NCI-H524 treated with DMSO at 0.1 percent for 48 hours (cell line): ENCODE measurements at places on chromosomes 12 and 14.

DNA sequence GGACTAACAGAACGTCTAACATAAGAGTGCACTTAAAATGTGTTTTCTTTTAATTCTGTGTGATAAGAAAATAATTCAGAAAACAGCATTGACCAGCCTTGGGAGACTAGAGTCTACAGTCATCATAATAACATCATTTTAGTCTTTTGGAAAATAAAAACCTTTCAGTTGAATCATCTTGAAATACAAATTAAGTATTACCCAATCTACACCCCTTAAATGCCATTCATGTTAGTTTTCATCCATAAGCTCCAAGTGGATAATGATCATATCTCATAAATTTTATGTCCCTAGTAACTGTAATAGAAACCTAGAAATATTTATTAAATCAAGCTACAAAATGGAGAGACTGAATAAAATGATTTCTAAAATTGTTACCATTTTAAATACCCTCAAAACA is 32.4 kb downstream of the EPS8 start:
- DNase-seq: no peak

GRCh38 chr14:49546766-49547165 is 39.4 kb downstream of the RPS29 start:
- no peak for DNase-seq

DNA sequence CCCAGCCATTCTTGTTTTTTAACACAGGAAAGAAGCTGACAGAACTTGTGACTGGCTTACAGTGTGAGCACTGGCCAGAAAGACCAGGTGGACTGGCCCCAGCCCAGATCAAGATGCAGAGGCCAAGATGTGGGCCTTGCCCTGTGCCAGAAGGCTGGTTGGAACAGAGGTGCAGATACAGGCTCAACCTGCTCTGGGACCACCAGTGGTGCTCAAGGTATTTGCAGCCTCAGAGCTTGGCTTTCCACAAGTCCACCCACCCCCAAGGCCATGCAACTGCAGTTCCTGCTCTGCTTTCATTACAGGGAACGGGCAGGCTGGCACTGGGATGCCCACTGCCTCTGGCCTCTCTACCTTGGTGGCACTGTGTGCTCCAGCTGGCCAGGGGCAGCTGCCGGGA is 23.3 kb downstream of the ZFC3H1 start:
- DNase-seq: no peak

GRCh38 chr12:106907411-106907810 is 48.3 kb upstream of the TMEM263 start:
- DNase-seq: no peak

- DNase-seq: no peak
These were observed 919 bp downstream of the PSMA3 start for GRCh38 chr14:58245562-58245961.

GRCh38 chr12:11777962-11778361 is 128.5 kb downstream of the ETV6 start:
- no peak for DNase-seq

DNA sequence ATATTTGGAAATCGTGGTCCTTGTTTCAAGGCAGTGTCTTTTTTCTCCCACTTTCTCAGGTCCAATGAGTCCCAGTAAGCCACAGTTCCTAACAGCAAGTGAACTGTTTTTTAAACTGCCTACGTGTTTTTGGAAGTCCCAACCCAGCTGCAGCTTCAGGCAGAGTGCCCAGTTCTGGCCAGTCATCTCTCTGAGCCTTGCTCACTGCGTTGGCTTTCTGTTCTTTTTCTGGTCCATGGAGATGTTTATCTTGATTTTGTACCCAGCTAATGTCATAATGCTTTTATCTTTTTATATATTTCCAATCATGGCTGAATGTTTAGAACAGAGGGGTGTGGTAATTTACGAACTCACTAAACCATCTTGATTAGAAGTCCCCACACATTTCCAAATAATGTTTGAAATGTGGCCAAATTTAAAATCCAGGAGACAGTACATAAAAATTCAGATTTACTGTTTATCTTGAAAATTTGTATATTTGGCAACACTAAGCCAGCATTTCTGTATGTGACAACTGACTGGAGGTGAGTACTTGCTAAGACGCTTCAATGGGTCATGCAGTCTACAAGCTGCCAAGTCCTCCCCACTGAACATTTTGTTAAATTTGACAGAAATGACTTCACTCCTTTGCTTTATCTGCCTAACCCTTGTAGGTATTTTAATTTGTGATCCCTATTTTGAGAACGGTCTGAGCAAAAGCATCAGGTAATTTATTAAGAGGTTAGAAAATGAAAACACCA is 46.1 kb upstream of the OTOGL start:
- DNase-seq: no peak

GRCh38 chr12:26274441-26275312 is 79.3 kb downstream of the SSPN start:
- no peak for DNase-seq

DNA sequence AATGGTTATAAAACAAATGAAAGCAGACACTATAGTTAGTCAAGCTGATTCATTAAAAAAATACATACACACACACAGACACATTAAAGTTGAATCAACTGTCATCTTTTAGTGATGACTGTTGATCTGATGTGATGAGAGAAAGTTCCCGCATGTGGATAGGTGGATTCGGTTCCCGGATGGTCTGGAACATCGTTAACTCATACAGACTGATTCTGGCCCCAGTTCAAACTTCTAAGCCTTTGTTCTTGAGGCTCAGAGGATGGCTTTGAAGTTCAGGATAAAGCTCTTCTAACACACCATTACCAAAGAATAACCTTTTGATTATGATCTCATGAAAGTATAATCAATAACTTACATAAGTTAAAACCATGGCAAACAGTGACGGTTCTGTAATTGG is 27.5 kb downstream of the WIF1 start:
- no peak for DNase-seq

DNA sequence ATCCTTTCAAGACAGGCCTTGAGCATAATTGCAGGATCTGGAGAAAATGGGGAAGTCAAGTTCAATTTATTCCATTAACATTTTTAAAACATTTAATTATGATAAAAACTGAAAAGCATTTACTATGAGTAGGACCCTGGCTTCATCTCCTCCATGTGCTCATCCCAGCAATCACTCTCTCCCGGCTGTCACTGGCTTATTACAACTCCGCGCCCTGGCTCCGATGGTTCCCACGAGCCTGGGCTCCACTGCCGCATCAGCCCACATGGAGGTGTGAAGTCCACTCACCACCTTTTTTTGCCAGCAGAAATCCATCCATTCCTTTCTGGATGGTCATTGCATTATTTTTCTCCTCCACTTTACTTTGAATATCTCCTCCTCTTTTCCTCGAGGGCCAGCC is 194.4 kb downstream of the EMP1 start:
- DNase-seq: no peak
